Esophagus squamous epithelium (tissue), 5 donors: ENCODE measurements at places on chromosomes 2 and 18.

- no peak for DNase-seq
These were observed 300.0 kb downstream of the XIRP2 start for GRCh38 chr2:167187978-167188967.

DNA sequence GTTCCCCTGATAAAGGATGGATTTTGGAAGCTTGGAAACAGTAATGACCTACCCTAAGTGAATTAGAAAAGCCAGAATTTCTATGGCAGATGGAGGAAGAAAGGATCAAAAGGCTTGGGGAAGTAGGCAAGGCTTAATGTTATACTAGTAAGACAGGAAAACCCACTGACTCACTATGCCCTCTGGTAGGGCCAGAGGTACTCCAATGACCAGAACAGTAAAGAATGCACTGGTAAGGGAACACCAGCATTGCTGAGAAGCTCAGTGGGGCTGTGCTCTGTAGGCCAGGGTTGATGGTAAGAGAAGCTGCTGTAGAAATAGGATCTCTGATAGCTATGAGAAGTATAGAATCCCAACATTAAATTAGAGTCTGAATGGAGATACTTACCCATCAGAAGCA is 126.4 kb downstream of the GFPT1 start:
- DNase-seq, result no peak

DNA sequence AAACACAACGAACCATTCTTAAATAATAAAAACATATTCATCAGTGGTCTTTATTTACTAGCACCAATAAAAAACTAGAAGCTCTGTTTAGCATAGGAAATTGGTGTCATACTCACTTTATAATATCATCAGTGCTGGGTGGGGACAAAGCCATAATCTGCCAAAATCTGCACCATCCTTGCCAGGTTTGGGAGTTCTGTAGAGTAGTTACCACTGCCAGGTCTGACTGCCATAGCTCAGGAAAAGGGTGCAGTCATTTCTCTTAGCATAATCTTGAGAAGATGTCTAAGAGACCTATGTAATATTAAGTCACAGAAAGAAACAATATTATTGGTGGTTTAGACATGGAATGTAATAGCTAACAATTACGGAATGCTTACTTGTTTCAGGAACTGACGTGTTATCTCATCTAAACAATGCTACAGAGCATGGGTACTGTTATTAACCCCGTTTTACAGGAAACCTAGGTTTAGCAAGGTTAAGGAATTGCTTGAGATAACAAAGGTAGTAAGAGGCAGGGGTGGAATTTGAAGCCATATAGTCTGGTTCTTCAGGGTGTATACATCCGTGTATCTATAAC is 1.6 kb upstream of the MARCHF7 start:
- no peak for DNase-seq

- no peak for DNase-seq
These were observed 686.1 kb downstream of the KCNJ3 start for GRCh38 chr2:155384555-155385123.

GRCh38 chr2:231613663-231614558 is 21.2 kb downstream of the TEX44 start:
- DNase-seq, result peak; percentile 50

DNA sequence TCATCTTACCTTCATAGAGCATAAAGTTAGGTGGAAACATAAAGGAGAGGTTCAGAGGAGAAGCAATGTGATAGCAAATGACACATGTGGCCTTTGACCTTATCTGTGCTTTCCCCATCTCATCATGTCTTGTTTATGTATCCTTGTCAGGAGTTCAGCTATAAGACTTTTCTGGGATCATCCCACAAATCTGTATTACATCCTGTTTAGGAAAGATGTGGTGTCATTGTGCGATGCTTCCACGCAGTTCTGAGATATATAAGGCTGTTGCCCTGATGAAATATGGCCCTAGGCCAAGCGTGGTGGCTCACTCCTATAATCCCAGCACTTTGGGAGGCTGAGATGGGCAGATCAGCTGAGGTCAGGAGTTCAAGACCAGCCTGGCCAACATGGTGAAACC is 15.5 kb upstream of the MGAT5 start:
- no peak for DNase-seq

DNA sequence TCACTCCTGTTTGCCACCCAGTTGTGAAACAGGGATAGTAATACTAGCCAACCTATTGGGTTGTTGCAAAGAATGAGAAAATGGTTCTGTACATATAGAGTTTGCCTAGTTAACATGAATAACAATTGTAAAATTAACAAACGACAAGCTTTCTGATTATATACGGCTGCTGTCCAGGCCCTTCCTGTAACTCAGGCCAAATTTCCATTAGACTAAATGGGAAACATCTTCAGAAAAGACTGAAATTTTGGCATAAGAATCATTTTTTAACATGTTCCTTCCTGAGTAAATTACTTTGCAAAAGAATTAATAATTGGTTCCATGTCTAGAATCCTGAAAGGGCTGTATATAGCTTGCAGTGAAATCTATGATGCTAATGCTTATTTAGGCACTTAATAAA is 117.7 kb upstream of the SATB2 start:
- no peak for DNase-seq

- DNase-seq, result no peak
These were observed 318.8 kb upstream of the THUMPD2 start for GRCh38 chr2:40097691-40098385.

DNA sequence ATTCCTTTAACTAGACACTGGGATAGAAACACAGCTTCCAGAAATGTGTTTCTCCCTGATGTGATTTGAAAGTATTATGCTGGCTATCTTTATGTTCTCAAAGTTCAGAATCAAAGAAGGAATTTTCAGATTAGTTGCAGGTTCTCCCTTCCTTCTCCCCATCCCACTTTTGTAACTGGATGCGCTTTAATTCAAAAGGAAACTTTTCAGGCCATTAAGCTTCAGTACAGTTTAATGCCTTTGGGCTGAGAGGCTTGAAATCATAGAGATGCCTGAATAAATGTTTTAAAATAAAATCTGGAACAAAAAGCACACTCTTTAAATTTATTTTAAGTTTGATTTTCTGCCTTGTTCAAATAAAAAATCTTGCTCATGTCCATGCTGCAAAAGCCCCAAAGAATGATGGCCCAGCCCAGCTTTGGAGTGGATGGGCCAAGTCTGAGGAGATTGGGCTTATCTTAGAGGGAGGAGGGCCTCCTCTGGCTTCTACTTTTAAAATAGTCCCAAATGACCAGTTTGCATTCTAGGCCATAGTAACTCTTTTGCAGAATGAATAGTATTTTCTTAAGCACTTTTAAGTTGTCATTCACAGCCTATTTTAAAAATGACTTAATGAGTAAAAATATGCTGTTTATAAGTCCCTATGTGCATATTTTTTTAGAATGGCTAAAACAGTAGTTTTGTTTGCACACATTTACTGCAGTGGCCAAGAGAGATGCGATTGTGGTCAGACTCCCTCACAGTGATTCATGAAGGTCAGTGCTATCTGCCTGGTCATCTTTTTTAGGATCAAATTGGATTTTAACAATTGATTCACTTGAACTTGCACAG is 129.2 kb downstream of the MTX2 start:
- no peak for DNase-seq

DNA sequence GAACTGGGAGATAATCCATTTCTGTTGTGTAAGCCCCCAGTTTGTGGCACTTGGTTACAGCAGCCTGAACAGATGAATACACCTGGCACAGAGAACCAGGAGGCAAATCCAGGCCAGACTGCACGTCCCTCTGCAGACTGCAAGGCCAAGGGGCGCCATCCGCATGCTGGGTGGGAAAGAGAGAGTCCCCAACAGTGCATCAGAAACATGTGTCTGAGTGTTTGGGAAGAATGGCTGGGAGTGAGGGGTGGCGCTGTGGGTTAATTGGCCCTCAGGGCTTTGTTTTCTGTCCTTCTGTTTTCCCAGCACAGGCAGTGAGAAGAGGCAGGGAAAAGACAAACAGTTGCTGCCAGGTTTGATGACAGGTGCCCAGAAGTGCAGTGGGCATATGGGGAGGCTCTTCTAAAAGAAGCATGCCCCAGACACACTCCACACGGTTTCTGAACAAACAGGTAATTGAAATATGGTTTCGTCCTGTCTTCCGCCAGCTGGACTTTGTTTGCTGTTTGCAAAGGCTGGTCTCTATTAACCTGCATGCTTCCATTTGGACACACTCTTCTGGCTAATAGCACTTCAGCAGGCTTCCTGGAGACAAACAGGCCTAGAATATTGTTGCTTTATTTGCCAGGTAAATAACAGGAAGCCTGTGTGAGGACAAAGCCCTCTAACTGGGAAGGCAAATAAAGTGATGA is 43.4 kb upstream of the SEC11C start:
- DNase-seq, result no peak

GRCh38 chr2:233209533-233210171 is 41.8 kb upstream of the ATG16L1 start:
- no peak for DNase-seq

DNA sequence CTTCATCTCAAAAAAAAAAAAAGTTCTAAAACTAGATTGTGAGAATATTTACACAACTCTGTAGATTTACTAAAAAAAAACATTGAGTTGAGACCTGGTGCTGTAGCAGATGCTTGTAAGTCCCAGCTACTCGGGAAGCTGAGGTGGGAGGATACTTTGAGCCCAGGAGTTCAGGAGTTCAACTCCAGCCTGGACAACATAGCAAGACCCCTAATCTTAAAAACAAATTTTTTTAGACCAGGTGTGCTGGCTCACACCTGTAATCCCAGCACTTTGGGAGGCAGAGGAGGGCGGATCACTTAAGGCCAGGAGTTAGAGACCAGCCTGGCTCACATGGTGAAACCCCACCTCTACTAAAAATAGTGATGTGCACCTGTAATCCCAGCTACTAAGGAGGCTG is 108.9 kb downstream of the MEMO1 start:
- no peak for DNase-seq
